ENCODE measurements at places on chromosomes 1 and 21. TPM values are rescaled to one million over a fixed set of nuclear protein-coding genes. Genes with fewer than 3 reads are reported as not detected.

Gene LENEP
- total RNA-seq = not detected

Gene PRELP
- total RNA-seq = not detected

Gene RAB7B
- 4.6 TPM for total RNA-seq

Gene LINGO4
- not detected for total RNA-seq

Gene RNF186
- total RNA-seq = not detected

Gene RGS1
- total RNA-seq = not detected

Gene LCE2C
- total RNA-seq = not detected

Gene ZMYND12
- 0.32 TPM for total RNA-seq
